ENCODE measurements at places on chromosomes 1 and 21.

DNA sequence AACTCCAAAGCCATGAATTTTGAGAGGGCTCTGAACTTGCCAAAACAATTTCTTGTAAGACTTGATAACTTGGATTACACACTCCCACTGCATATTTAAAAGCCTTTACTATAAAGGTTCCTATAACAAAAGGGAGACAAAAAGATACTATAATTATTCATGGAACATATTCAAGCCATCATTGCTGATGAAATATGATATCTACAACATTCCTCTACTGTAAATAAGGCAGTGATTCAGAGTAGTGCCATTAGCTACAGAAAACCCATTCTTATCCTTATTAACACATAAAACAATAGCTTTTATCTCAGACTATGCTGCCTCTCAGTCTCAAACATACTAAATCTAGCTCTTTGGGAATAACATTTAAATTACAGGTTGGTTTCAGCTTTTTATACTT lies 675.5 kb upstream of the CXADR start:
- DNase-seq = no peak

- DNase-seq = no peak
These were observed 14.7 kb downstream of the ADCY10 start for GRCh38 chr1:167899253-167899681.

DNA sequence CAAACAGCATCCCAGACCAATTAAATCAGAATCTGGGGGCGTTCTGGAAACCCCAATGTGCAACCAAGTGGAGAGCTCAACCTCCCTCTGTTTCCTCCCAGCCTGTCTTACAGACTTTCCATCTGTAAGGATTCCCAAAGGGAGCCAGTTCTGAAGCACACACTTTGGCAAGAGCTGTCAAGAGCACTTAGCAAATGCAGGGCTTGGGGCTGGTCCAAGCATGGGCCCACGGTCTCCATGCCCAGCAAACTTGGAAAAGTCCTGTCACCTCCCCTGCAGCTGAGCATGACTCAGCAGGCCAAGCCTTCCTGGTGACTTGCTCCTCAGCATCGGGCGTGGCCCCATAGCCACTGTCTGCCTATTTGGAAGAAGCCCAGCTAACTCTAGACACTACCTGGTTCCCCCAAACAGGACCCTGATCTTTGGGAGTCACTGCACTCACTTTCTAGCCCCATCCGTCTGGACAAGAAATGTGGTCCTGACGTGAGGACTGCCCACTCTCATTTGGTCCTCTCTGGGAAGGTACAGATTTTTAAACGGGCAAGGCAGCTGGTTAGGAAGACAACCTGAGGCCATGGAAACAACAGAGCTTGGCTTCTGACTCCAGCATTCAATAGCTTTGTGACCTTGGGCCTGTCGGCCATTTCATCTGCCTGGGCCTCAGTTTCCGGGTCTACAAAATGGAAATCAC lies 16.9 kb downstream of the SLC2A1 start:
- peak; percentile 90 for DNase-seq

GRCh38 chr1:201481761-201482493 lies 12.9 kb upstream of the PHLDA3 start:
- peak; percentile 81 for DNase-seq

DNA sequence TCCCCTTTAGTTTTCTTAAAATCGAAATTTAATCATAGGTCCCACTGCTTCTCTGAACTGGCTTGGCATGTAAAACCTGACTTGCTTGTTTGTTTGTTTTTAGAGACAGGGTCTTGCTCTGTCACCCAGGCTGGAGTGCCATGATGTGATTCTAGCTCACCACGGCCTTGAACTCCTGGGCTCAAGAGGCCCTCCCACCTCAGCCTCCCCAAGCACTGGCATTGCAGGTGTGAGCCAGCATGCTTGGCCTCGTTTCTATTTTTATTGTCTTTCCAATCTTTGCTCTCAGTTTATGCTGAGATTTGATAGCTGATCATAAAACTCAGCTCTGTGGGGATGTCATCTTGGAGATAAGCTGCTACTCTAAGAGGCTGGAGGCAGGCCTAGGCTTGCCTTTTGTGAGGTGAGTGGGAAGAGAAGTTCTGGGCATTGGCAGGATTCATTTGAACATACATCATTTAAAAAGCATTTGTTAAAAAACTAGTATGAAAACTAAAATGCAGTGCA lies 51.5 kb upstream of the GCLM start:
- DNase-seq = no peak

- DNase-seq = no peak
These were observed at the start of gene KIF17 for GRCh38 chr1:20717452-20718342. Gene KIF17, minus strand, starts transcription at chr1:20718007. Its CDS starts 301 bp downstream, at chr1:20717706.

Data from urothelium cell line (cell line).